ENCODE measurements at places on chromosomes 3 and 15.

GRCh38 chr3:170178651-170179050 lies 2.9 kb downstream of the PHC3 start:
- DNase-seq = no peak

- DNase-seq = no peak
Measured at GRCh38 chr3:37920156-37920699, 58.5 kb downstream of the CTDSPL start.

GRCh38 chr3:183153210-183153950 lies 9.2 kb downstream of the LAMP3 start:
- no peak for DNase-seq

DNA sequence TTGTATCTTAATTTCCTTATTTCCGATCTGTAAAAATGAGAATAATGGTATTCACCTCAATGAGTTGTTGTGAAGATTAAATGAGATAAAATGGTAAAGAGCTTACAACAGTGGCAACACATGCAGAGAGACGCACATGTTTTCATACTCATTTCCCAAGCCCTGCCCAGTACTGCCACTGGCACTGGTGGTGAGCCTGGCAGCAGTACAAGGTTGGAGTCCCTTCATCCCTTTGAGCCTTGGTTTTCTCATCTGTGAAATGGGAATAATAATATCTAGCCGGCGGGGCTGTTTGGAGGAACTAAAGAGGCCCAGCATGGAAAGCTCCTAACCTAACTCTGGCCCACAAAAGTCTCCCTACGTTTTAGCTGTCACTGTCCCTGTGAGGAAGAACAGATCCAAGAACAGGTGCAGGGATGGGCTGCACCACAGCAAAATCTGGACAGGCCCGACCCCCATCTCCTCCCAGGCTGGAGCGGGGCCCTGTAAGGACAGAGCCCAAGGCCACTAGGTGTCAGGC lies 866 bp upstream of the CD276 start:
- DNase-seq = no peak

- no peak for DNase-seq
Measured at GRCh38 chr15:60916032-60916678, 312.9 kb downstream of the RORA start.

DNA sequence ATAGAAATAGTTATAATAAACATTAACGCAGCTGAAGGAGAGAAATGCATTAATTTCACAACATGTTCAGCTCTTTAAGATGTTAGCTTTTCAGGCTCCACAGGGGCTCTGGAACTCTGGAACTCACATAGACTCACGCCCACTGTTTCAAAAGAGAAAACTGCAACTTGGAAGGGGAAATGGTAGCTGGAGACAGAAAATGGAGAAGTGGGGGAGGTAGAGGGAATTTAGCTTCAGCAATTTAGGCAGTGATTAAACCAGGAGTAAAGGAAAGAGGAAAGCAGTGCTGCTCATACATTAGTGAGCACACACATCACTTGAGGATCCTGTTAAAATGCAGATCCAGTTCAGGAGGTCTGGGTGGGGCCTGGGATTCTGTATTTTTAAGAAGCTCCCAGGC lies 274.8 kb upstream of the TRIM42 start:
- DNase-seq = no peak

GRCh38 chr15:45224621-45225217 lies 27.3 kb upstream of the SLC28A2 start:
- DNase-seq = no peak

All from NCI-H2081 treated with DMSO at 0.1 percent for 48 hours (cell line).